SK-N-MC (cell line): ENCODE measurements at places on chromosomes 6 and 20.

DNA sequence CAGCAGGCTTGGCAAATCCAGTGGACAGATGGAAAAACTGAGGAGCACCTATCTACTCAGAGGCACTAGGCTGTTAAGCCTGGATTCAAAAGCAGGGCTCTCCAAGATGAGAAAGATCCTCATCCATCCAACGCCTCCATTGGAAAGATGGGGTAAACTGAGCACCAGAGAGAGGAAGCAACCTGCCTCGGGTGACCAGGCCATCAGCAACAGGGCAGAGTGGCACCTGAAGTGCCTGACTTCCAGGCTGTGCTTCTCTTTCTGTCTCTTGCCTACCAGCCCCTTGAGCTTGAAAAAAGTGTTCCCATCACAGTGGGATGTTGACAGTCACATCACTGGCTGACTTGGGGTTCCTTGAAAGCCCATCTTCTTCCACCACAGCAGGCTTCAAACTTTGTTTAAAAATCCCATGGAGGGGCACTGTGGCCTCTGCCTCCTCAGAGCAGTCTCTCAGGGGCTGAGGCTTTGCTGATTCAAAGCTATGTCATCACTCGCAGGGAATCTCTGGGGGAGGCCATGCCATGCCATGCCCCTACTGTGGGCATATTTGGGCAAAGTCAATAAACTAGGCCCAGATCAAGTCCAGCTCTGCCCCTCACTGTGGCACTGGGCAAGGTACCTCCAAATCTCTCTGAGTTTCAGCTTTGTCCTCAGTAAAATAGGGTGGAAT lies 44.8 kb upstream of the TGM2 start:
- no peak for DNase-seq

- no peak for DNase-seq
Observed at GRCh38 chr20:17935186-17935585, 33.4 kb downstream of the SNX5 start.

- DNase-seq = no peak
Observed at GRCh38 chr6:158109748-158110147, 58.3 kb downstream of the SERAC1 start.

- no peak for DNase-seq
Observed at GRCh38 chr20:59035381-59035780, 3.2 kb upstream of the ATP5F1E start.

DNA sequence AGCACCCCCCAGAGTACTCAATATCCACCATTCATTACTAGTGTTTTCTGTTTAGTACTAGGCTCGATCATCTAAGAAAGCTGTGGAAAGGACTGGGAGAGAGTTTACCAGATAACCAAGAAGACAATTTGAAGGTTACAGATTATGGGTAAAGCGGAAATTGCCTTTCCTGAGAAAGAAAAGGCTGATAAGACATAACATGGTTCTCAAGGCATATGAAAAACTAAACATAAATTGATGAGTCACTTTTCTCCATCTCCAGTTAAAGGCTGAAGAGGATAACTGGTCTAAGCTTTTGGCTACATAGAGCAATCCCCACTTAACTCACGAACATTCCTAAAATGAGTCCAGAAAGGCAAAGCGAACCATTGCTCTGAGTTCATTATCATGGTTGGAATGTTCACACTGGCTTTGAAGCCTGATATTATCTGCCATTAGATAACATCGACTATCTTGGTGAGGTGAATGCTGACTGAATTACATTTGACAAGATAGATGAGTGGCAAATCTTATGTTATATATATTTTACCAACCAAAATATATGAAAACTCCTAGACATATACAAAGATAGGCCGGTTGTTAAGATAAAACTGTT lies 65.8 kb downstream of the BTBD9 start:
- DNase-seq = no peak

GRCh38 chr6:116661594-116661993 lies 7.0 kb downstream of the ZUP1 start:
- no peak for DNase-seq

DNA sequence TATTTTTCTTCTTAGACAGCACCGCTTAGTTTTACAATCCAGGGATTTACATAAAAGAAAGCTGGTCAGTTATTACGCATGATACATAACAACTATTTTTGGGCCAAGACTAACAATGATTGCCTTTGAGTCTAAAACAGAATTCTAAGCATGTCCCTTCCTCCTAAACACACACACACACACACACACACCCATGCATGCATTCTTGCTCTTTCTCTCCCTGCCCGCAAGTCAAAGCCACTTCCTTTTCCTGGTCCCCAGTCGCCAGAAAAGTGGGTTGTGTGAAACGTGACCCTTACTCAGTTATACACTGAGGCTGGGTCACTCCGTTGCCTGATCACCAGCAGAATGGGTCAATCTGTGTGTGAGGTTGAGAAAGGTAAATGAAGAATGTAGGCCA lies 31.4 kb downstream of the FYN start:
- no peak for DNase-seq

- DNase-seq = no peak
Observed at GRCh38 chr20:24971376-24972101, 21.0 kb downstream of the APMAP start.

DNA sequence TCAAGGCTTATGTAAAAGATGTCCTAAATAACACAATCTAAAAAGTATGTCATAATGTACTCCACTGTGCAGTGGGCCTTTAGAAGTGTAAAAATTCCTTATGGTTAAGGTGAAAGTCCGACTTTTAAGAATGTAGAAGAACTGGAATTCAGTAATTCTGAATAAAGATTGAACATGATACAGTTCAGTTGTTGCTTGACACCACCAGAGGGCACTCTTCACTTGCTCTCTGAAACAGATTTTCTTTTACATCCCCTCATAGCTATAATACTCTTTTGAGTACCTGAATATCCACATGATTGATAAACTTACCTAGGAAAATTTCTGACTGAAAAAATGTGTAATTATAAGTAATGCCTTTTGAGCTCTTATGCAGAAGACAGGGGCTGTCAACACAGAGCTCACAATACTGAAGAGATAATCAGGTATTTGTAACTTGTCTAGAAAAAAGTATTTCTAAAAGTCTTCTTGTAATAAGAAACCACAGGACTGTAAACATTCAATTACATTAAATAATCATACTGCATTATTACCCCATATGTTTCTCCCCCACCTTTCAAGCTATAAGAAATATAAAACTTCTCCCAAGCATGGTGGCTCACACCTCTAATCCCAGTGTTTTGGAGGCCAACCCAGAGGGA lies 92.1 kb downstream of the POPDC3 start:
- peak; percentile 55 for DNase-seq

DNA sequence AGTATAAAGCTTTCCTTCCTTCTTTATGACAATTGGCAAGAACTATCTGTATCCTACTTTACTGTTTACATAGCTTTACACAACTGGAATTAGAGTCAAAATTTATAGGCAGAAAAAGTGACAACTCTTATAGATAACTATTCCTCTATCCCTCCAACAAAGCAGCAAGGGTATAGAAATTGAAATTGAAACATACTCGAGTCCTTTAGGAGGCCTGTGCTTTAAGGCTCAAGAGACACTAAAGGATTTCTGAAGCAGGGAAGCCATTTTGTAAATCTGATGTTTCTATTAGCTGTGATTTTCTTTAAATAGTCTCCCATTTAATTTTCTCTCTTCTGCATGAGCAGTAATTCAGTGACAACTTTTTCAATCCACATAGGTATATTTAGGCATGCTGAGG lies 567.6 kb upstream of the MAN1A1 start:
- no peak for DNase-seq

DNA sequence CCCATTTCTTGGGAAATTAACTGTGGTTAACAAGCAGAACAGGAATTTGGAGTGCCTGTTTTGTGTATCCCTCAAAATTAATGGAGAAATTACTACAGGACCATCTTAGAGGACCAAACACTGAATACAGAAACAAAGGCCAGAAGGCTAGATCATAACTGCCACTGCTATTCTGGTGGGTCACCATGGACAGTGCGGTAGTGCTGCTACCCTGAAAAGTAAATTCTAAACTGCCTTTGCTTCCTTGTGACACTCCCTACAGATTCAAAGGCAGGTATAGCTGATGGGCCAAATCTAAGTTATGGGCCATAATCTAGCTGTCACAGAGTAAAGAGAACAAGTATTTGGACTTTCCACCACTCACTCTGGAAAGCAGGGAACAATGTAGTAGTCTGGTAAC lies 575.8 kb upstream of the ADGRB3 start:
- no peak for DNase-seq

DNA sequence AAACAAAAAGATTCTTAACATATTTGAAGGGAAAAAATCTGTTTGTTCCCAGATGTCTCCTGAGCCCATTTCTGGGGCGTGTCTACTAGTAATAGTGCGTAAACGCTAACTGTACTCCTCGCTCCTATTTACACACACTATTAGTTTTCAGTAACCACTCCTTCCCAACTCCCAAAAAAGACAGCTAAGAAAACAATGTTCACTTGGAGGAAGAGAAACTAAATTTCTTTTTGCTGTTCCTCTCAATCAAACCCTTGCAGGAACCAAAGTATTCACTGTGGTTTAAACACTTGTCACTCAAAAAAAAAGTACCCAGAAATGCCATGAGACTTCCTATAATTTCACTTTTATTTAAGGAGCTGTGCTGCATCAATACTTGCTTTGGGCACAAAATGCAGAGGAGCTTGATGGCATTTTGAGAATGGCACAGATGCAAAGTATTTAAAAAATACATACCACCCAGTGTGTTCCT lies 118.2 kb downstream of the BACH2 start:
- no peak for DNase-seq

DNA sequence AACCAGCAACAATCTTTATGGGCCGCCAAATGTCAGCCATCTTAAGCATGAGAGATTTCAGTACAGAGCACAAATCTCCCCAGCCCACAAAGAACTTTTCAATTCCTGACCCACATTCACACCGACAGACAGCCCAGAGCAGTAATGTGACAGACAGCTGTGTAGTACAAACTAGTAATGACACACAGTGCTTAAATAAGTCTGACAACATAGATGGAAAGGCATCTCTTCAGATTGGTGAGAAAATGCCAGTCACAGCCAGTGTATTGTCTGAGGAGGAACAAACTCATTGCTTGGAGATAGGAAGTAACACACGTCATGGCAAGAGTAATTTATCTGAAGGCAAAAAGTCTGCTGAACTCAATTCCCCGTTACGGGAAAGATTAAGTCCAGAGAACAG lies 36.0 kb downstream of the KIZ start:
- no peak for DNase-seq

- DNase-seq = no peak
Observed at GRCh38 chr20:18831830-18832499, 18.4 kb downstream of the SCP2D1 start.

GRCh38 chr6:97306544-97307320 lies 23.7 kb upstream of the MMS22L start:
- DNase-seq = no peak

DNA sequence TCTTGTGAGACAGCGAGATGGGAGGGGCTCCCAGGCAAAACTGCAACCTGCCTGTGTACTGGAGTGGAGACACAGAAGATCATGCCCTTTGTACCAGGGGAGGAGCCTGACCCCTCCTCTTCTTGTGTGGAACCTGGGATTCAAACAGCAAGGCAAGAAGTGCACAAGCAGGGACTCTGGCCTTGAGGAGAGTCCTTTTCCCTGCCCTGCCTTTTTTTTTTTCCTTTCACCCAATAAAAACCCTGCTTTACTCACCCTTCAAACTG lies 251.8 kb upstream of the OPRM1 start:
- no peak for DNase-seq

DNA sequence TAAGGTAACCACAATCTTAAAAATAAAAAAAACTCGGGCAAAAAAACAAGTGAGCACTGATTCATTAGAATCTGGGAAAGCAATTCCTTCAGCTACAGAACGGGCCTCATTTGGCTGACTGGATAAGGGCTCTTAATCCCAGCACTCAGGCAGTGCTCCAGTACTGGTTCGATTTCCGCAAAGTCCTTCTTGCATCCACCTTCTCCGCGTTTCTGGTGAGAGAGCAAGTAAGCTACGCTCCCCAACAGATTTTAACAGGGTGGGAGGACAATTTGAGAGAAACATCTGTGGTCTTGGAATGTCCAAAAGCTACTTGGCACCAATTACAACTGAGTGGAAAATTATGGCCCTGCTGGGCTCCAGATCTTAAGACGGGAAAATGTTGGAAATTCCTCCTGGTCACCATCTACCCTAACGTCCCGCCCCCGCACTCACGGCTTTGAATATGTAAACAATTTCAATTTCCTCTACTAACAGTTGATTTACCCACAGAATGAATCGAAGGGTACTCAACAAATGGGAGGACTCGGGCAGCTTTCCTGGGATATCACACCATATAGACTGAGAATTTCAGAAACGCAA lies 18.1 kb upstream of the ZSCAN9 start:
- DNase-seq = no peak

DNA sequence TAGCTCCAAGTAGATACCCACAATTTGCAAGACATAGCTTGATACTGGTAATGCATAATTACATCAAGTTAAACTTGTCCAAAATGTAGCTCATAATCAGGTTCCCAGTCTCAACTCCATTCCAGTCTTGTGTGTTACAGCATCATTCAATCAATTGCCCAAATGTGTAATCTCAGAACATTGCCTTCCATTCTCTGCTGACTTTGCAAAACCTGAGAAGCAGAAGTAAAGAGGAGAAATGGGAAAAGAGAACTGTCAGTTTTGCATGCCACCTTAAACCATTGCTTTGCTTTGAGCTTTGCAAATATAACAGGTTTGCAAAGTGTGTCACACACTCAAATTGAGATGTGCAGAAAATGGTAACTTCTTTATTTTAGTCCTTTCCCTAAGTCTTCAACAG lies 40.3 kb upstream of the CNKSR3 start:
- DNase-seq = no peak

GRCh38 chr6:40336296-40336695 lies 250.9 kb downstream of the LRFN2 start:
- no peak for DNase-seq

- no peak for DNase-seq
Observed at GRCh38 chr20:50690650-50691572, at the start of gene RIPOR3. Gene RIPOR3 (minus strand): TSS chr20:50691542. CDS start chr20:50691128, 414 bp downstream.

DNA sequence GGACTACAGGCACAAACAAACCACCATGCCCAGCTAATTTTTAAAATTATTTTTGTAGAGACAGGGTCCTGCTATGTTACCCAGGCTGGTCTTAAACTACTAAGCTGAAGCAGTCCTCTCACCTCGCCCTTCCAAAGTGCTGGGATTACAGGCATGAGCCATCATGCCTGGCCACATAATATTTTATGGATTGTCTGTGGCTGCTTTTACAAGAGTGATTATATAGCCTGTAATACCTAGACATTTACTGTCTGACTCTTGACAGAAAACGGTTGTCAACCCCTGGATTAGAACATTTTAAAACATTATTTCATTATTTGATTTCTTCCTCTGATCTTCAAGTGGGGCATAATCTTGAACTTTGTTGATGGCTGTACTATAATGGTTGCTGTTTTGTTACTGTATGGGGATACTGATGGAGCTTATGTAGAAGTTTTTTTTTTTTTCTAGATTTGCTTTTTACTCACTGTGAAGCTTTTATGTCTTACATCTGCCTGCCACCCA lies 14.3 kb downstream of the PARD6B start:
- no peak for DNase-seq

DNA sequence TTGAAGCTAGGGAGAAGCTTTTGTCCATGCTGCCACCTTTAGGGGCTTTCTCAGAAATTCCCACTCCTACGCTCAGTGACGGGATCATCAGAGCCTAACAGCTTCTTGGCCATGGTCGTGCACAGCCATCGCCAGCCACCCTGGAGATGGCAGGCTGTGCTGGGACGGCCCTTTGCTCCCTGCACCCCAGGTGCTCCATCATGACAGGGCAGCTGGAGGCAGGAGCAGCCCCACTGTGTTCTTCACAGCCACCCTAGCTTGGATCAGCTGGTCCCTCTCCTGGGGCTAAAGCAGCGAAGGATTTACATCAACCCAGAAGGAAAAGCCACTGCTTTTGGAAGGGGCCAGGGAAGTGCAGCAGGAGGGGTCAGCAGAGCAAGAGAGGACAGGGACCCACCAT lies 235.9 kb downstream of the LY86 start:
- no peak for DNase-seq
